Stimulated activated CD4-positive, alpha-beta T cell treated with anti-CD3 and anti-CD28 coated beads, TNF-alpha, amount 100 ng/mL, for 4 hours (primary cell): ENCODE measurements at places on chromosomes 2 and 18.

- no peak for DNase-seq
Measured at GRCh38 chr2:226831266-226831665, 4.6 kb upstream of the RHBDD1 start.

DNA sequence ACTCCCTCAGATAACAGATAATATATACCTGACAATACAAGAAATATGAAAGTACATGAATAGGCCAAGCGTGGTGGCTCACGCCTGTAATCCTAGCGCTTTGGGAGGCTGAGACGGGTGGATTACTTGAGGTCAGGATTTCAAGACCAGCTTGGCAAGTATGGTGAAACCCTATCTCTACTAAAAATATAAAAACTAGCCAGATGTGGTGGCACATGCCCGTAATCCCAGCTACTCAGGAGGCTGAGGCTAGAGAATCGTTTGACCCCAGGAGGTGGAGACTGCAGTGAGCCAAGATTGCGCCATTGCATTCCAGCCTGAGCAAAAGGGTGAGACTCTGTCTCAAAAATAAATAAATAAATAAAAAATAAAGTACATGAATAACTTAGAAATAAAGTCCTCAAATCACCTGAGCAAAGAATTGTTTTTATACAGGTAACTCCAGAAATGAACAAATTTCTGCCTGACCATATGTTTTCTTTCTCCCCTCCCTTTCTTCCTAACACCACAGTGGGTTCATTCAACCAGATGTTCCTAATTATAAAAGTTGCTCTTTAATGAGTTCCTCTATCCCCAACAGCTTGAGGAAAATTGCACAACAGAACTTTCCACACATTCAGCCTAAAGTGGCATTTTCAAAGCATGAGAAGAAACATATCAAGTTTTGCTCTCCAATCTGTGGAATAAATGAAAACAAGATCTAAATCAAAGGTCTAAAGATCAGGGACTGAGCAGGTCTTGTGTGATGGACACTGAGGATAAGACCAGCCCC is 33.6 kb upstream of the AP1S3 start:
- DNase-seq = no peak

GRCh38 chr2:58594175-58594574 is 353.1 kb upstream of the FANCL start:
- no peak for DNase-seq

GRCh38 chr18:71168557-71169145 is 879.8 kb downstream of the SOCS6 start:
- no peak for DNase-seq

- DNase-seq = no peak
Measured at GRCh38 chr2:8121826-8122513, 559.9 kb upstream of the ID2 start.
